ENCODE measurements at places on chromosomes 2 and 18.

- no peak for DNase-seq
Observed at GRCh38 chr2:159218389-159218788, 68.1 kb downstream of the WDSUB1 start.

- DNase-seq, result no peak
Observed at GRCh38 chr18:72555968-72556367, 11.8 kb upstream of the CBLN2 start.

- DNase-seq, result no peak
Observed at GRCh38 chr2:63614448-63614968, 25.7 kb downstream of the MDH1 start.

GRCh38 chr2:54524226-54524991 lies 68.3 kb downstream of the SPTBN1 start:
- no peak for DNase-seq

DNA sequence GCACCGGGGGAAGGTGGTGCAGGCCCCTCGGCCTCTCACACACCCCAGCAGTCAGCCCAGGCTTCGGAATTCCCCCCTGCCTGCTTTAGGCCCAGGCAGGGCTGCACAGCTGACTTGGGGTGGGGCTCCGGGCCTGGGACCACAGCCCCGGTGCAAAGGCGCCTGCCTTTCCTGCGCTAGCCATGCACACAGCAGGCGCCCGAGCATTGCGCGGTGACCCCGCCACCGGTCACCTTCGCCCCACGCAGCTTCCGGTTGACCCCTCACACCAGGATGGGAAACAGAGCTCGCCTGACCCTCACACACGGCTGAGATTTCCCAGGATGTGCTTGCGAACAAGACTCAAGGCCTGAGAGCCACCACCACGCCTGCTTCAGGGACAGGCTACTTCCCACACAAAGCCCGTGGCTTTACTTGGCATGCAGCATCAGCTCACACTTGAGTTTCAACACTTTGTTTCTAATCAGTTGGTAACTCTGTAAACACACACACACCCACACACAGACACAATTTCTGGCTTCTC lies 46.0 kb downstream of the SLC66A2 start:
- no peak for DNase-seq

DNA sequence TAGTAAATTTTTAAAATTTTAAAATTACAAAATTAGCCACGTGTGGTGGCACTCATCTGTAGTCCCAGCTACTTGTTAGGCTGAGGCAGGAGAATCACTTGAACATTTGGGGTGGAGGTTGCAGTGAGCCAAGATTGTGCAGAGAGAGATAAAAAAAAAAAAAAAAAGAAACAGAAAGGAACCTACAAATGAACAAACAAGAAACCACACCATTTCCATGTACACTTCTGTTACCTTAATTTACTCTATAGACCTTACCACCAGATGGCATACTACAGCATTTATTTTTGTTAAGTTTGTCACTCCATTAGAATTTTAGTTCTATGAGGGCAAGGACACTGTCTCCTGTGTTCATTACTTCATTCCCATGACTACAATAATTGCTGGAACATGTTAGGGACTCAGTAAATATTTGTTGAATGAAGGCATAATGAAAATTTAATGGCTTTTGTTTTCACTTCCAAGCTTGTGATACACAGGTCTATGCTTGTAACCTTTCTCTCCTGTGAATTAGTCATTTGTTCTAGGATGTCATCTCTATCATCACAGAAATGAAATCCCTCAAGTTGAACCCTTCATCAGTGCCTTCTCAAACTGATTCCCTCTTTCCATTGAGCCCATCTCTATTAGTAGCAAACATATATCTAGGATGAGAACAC lies 76.0 kb downstream of the ARHGAP15 start:
- no peak for DNase-seq

DNA sequence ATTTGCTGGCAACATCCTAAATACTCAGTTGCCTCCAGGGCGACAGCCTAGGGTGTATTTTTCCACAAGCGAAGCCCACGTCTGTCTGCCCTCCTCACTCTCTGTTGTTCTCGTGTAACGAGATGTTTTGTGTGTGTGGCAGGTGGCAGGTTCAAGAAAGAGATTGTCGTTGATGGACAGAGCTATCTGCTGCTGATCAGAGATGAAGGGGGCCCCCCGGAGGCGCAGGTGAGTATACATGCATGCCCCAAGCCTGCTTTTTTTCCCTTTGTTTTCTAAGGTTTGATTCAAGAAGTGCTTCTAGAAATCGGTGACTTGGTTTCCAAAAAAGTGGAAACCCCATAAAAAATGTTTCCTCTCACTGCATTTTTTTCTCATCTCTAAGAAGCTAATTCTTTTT lies 247.0 kb downstream of the AGAP1 start:
- no peak for DNase-seq

- DNase-seq, result no peak
Observed at GRCh38 chr2:69660637-69661036, 17.1 kb upstream of the AAK1 start.

DNA sequence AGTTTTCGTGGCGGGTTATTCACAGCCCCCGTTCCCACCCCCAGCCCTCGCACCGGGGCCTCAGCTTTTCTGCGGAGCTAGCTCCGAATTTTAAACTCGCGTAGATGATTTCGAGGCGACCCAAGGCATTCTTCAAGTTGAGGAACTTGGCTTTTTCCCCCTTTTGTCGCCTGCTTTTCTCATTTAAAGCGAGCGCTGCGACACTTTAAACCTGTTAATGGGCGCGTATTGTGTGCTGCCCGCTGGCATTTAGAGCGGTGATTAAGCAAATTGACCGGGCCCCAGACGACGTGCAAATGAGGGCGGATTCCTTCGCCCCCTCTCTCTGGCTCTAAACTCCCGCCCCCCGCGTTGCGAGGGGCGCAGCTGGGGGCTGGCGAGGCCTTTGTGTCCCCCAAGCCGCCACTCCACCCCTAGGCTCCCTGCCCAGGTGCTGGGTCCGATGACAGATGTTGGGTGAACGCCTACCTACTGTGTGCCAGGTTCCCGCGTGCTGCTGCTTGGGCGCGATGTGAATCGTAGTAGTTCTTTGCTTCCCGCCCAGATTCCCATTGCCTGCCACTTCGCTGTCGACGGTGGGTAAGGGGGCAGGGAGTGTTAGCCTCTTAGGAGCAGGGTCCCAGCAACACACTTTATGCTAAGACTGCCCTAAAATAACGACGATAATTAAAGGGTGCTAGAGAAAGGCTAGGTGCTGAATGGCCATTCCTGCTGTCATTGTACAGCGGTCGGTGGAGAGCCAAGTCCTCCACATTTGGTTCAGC lies 1.9 kb downstream of the TCF7L1 start:
- no peak for DNase-seq

- no peak for DNase-seq
Observed at GRCh38 chr2:113407446-113408099, 29.9 kb upstream of the ZNG1B start.

DNA sequence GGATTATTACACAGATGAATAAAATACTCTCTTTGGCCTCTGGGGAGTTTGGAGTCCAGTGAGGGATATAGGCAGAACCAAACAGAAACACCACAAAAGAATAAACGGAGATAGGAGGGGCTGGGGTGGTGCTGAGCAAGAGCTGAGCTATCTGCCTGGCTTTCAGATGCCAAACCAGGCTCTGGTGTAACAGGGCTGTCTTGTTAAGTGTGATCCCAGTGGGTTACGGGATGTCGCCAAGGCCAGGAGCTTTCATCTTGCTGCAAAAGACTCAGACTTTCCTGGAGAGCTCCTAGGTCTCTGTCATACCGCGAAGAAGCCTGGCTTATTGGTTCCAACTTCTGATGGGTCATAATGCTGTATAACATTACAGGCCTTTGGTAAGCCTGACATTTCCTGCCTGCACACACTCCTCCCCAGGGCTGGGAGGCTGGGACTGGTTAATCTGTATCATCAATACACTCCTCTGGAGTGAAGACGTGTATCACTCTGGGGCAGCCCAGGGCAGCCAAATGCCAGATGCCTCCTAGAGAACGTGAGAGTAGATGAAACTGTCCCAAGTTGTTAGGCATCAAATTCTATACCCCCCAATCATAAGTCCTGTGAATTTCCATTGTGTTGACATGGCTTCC lies 60.5 kb downstream of the STPG4 start:
- DNase-seq, result no peak

- no peak for DNase-seq
Observed at GRCh38 chr2:127103243-127104165, 3.5 kb downstream of the BIN1 start.

- no peak for DNase-seq
Observed at GRCh38 chr2:179825494-179825893, 35.9 kb downstream of the ZNF385B start.

- no peak for DNase-seq
Observed at GRCh38 chr2:119218478-119219064, 5.1 kb upstream of the STEAP3 start.

DNA sequence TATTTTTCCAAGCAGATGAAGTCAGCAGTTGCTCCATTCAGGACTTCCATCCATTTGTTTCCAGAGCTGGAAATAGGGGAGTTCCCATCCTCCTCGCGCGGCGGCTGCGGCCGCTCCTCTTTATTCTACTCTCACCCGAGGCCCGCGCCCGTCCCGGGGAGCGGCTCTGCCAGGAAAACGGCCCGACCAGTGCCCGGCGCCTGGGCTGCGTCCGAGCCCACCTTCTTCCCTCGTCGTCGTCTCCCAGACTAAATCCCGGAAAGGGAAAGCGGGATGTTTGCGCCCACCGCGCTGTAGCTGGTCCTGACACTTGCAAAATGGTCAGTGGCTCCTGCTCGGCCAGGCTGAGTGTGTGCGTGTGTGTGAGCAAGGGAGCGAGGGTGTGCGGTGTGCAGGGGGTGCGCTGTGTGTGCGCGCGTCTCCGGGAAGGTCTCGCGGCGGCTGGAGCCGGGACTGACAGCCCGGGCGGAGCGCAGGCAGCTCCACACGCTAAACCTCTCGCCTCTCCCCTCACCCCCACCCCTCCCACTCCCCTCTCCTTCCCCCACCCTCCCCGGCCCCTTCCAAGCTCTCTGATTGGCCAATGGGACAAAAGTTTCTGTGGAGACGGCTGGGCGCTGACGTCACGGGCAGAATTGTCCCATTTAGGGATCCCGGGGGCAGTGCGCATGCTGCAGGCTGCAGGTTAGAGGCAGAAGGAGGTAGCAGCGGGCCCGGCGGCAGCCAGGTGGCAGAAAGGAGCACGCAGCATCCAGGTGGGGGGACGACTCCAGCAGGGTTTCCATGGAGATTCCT lies at the start of gene NOL4:
Gene NOL4 (minus strand): TSS at position 491 of the 795 bp plus-strand sequence. CDS start 1,660 bp downstream, outside the sequence.
- DNase-seq, result no peak

DNA sequence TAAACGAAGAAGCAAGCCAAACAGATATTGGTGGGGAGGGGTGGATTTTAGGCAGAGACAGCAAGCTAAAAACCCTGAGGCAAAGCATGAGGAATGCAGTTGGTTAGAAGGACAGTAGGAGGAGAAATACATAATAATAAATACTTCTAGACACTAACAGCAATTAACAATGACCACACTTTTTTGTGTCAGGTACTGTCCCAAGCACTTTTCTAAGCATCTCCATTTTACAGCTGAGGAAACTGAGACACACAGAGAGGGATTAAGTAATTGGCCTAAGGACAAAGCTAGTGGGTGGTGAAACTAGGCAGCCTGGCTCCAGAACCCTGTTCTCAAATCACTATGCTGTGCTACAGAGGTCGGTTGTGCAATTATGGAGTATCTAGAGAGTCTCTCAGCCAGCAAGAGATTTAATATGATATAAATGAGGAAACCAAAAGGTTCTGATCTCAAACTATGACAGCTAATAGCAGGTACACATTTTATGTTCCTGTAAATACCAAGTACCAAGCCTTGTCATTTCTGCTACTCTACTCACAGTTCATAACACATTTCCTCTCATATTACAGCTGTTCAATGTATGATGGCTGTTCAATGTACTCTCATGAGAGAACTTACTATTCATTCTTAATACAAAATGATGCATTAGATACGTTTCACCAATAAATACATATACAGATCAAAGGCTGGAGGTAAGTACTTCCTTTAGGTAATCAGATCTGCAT lies 5.3 kb downstream of the MAP4K3 start:
- no peak for DNase-seq

GRCh38 chr2:148451046-148451445 lies 193.5 kb upstream of the EPC2 start:
- DNase-seq, result no peak

DNA sequence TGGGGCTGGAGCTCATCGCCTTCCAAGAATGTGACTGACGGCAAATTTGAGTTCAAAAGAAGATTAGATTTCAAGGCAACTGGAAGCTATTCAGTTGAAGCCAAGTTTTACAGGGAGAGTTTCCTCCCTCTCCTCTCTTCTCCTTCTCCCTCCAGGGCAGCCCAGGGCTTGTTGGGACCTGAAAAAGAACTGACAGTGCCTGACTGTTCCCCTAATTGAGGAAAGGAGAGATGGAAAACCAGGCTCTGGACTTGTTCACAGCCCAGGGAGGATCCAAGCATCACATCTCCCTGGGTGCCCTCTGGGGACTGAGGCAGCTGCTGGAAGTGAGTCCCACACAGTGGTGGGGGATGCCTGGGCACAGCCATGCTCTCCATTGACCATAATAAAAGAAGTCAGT lies 88.1 kb downstream of the THNSL2 start:
- DNase-seq, result no peak

GRCh38 chr2:187567126-187567525 lies 12.9 kb upstream of the TFPI start:
- no peak for DNase-seq

GRCh38 chr18:62781893-62782292 lies 66.6 kb downstream of the PHLPP1 start:
- no peak for DNase-seq

DNA sequence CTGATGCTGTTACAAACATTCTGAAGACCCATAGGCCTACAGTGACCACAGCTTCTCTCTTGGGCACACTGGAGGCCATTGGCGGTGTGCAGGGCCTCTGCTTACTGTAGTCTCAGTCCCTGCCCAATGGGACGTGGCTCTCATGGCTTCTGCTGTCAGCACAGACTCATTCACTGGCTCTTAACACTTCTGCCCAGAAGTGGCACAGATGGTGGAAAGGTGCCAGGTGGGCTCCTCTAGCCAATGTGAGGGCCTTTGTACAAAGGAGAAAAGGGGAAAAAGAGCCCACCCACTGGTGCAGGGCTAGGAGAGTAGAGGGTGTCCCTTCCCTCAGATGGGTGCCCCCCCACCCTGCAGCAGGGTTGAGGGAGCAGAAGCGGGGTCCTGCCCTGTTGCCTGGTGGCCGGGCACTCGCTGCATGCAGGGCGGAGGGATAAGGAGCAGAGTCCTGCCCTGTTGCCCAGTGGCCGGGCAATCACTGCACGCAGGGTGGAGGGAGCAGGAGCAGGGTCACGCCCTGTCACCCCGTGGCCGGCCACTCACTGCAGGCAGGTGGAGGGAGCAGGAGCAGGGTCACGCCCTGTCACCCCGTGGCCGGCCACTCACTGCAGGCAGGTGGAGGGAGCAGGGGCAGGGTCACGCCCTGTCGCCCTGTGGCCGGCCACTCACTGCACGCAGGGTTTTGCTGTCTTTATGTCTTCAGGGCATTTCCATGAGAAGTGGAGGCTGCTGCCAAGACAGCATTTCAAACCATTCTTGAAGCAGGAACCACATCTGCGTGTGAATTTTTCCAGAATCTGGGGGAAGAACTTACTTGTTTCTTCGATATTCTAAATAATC lies 20.0 kb downstream of the LRRFIP1 start:
- no peak for DNase-seq

- DNase-seq, result no peak
Observed at GRCh38 chr2:101682311-101682710, 15.2 kb upstream of the MAP4K4 start.

- no peak for DNase-seq
Observed at GRCh38 chr2:27270670-27271069, 4.6 kb upstream of the DNAJC5G start.

GRCh38 chr18:49081511-49082155 lies 130.9 kb upstream of the SMAD7 start:
- DNase-seq, result no peak

Data from stimulated activated CD8-positive, alpha-beta memory T cell treated with anti-CD3 and anti-CD28 coated beads, Interleukin-4, amount 100 ng/mL, for 4 hours (primary cell).